ENCODE measurements at places on chromosomes 2 and 18. TPM values are rescaled to one million over a fixed set of nuclear protein-coding genes. Genes with fewer than 3 reads are reported as not detected.

CYP1B1 gene
- not detected for polyA plus RNA-seq

TWIST2 gene
- not detected for polyA plus RNA-seq

EVA1A gene
- not detected for polyA plus RNA-seq

UBXN4 gene
- polyA plus RNA-seq, result 142 TPM

LAMA3 gene
- polyA plus RNA-seq, result 2.2 TPM

SERPINB10 gene
- polyA plus RNA-seq, result not detected

CPO gene
- 1.2 TPM for polyA plus RNA-seq

DNAJC5G gene
- not detected for polyA plus RNA-seq

Data from neural cell (in vitro differentiated cells).